HS-27A (cell line): ENCODE measurements at places on chromosomes 3 and 15.
A peak's percentile ranks its signal among the peaks of the same experiment; 100 is the strongest.

GRCh38 chr3:35200056-35200455 lies 439.3 kb upstream of the ARPP21 start:
- no peak for DNase-seq

DNA sequence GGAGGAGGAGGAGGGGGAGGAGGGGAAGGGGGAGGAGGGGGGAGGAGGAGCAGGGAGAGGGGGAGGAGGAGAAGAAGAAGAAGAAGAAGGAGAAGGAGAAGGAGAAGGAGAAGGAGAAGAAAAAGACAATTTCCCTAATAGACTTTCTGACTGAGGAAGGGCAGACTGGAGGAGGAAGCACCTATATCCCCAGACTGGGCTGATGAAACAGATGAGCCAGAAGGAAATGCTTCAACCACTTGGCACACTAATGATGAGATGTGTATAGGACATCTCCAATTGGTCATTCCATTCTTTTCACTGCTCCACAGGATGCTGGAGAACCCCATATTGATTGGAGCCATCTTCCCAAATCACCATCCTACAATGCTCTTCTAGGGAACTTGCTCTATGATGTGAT lies 69.9 kb downstream of the LYZL4 start:
- DNase-seq = no peak

- DNase-seq = no peak
Measured at GRCh38 chr15:95486224-95486623, 844.3 kb upstream of the NR2F2 start.

- no peak for DNase-seq
Measured at GRCh38 chr3:124404621-124405020, 325.6 kb upstream of the UMPS start.

- DNase-seq = peak; percentile 19
Measured at GRCh38 chr15:68730471-68730919, 90.2 kb downstream of the ANP32A start.

DNA sequence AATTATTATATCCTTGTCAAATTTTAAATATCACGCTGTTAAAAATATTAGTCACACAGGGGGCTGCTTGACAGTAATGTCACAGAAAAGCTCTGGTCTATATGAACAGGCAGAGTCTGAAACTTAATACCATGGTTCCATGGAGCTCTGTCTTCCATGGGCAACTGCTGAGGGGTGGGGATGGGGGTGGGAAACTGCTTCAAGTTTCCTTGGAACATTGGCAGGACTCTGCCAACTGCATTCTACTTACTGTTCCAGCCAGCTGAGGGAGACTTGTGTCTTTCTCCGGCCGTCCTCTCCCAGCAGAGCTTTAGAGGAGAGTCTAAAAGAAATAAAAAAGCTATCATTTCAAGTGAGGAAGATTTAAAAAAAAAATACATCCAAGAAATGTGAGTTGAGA lies 348.7 kb downstream of the ZIC1 start:
- DNase-seq = no peak

GRCh38 chr3:79910337-79910736 lies 142.5 kb upstream of the ROBO1 start:
- no peak for DNase-seq

- peak; percentile 59 for DNase-seq
Measured at GRCh38 chr3:102006812-102007485, 157.6 kb downstream of the NFKBIZ start.

DNA sequence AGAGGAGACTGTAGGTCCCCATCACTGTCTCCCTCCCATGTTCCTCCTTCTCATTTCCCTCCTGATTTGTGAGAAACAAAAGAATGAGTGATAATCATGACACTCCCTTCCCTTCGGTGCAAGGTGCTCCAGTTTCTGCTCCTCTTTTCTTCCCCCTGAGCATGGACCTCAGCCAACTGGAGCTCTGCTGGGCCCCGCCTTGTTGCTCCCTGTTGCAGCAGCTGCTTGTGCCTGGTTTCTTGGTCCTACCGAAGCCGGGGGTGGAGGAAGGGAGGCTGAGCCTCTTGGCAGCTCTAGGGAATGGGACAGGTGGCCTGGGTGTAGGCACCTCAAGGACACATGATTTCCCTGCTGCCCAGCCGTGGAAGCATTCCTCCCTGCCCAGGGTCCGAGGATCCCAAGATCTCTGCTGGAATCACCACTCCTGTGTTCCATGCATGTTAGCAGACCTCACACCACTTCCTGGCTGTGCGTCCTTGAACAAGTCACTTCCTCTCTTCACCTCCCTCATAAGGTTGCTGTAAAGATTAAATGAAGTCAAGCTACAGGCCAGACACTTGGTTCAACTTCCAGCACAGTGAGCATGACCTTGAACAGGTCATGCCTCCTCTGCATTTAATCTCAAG lies 131.6 kb upstream of the ABHD17C start:
- no peak for DNase-seq

DNA sequence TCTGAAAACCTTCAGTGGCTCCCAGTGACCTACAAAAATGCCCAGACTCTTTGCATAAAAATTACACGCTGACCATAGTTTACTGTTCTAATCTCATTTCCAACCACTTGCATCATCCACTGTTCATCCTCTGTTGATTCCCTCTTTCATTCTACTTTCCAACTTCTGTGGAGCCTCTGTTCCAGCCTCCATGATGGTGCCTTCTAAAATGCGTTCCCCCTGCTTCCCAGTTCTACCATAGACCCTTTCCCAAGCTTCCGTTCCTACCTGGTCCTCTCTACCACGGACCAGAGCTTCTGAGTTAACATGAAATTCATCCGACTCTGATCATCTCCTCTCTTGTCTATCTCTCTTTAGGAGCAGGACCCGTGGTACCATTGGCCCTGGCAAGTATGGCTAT lies 127.0 kb downstream of the THSD4 start:
- DNase-seq = no peak

GRCh38 chr3:3685721-3686120 lies 113.5 kb upstream of the LRRN1 start:
- no peak for DNase-seq

GRCh38 chr15:91127236-91127955 lies 27.3 kb downstream of the SV2B start:
- DNase-seq = no peak

DNA sequence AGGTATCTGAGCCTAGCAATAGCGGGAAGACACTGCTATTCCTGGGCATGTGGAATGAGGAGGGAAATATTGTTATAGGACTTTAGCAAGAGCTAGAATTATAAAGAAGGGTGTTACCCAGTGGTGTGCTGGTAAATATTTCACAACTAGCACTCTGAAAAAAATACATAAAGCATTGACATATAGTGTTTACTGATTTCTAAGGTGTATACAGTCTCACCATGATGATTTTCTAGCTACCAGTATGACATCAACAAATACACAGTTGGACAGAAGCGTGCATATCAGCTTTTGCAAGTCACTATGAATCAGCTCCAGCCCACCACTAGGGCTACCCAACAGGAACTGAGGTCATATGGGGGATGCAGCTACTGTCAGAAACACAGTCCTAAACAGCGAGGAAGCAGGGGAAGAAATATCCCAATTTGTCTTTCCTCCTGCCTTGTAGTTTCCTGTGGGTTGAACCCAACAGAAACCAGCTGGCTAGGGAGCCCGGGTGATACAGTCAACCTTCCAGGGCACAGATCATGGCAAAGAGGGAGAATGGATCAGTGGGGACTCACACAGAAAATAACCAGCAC lies 39.6 kb downstream of the HGD start:
- DNase-seq = no peak
